ENCODE measurements at places on chromosomes 2 and 18.

GRCh38 chr2:26526589-26526988 is 48.7 kb upstream of the OTOF start:
- DNase-seq = no peak

DNA sequence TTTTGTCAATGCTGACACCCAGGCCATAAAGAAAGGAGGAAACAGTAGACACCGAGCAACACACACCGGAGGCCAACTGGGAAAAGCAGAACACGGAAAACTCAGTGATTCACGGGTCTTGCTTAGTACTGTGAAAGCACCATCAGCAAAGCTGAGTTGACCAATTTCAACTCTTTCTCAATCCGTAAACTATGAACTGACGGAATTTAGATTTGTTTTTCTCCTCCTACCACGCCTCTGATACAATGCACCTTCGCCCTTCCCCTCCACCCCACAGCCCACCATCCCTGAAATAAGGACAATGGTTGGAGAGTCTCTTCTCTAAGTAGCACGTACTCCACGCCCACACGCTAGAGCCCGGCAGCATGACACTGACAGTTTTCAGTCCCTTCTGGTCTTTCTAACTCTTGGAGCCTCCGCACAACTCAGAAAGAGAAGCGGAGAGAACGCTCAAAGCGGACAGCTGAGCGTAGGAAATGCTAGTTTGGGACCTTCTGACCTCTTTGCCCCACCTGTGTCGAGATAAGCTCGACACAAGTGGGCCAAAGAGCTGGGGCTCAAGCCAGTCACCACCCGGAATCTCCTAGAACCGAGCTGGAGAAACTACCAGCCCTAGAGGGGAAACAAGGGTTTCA is 669 bp downstream of the LNPK start:
- peak; percentile 10 for DNase-seq

DNA sequence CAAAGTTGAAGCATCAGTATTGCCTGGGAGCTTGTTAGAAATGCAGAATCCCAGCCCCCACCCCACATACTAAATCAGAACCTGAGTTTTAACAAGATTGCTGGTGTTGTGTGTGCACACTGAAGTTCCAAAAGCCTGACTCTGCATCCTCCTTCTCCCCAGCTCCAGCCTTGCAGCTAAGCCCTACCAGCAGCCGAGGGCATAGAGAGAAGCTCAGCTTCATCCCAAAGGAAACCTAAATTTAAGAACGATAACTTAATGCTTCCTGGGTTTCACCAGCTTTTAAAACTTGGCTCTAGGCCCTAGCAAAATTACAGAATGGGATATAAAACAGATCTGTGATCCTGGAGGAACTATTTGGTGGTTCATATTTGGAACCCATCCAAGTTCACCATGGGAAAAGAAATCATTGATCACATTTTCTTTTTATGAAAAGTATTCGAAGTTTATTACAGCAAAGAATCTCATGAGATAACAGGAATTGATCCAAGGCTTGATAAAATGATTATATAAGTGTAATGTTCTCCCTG is 11.1 kb downstream of the SMYD1 start:
- DNase-seq = no peak

DNA sequence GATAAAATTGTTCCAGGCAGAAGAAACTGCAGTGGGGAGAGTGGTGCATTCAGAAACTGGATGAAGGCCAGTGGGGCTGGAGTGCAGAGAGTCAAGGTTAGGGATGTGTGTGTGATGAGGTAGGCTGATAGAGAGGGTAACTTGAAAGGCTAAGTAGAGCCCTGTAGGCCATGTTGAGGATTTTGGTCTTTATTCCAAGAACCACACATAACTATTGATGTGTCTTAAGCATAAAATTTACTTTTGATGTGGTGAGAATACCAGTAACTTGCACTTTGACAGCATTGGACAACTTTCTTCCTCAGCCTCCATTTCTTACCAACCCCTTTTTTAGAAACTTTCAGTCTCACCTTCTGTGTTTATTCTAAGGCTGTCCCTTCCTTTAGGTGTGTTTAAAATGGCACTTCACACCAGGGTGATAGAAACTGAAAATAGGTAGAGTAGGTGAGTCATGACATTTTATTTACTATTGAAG is 22.6 kb downstream of the MTX2 start:
- DNase-seq = no peak

GRCh38 chr2:232438951-232439757 is 16.8 kb upstream of the ALPI start:
- DNase-seq = no peak

- DNase-seq = no peak
Measured at GRCh38 chr18:941331-941730, 36.7 kb downstream of the ADCYAP1 start.

GRCh38 chr2:30359644-30360167 is 87.3 kb upstream of the LCLAT1 start:
- DNase-seq = no peak

GRCh38 chr18:285817-286216 is 18.0 kb upstream of the THOC1 start:
- DNase-seq = no peak

DNA sequence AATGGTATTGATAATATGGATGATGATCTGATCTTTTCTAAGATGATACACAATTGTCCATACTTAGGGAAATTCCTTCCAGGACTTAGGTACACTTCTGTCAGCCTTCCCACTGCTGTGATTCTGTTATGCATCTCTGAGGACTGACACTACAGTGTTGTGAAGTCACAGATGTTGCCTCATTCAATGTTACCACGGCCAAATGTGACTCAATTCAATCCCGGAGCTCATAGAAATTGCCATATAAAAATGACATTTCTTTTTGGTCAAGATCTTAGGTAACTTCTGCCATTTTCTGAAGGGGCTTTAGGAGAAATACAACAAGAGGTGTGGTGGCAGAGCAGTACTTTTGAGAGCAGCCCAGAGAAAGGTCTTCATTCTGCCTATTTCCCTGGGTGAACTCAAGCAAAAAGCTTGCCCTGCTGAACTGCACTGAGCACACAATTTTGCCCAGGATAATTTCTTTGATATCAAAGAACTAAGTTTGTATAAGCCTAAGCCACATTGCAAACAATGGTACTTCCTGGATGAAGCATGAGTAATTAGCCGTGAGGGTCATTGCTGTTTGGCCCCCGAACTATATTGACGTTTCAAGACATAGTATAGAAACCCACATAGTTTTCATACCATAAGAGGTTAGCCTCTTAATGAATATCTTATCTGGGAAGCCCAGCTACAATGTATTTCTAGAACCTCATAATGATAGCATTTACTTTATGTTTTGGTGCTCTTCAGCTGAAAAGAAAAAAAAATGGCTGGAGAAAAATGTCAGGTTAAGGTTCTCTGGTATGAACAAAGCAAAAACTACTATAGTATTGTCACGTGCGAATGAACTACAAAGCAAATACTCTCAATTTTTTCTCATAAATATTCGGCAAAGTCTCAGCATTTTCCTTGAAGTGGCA is 437.4 kb downstream of the MEIS1 start:
- DNase-seq = no peak

DNA sequence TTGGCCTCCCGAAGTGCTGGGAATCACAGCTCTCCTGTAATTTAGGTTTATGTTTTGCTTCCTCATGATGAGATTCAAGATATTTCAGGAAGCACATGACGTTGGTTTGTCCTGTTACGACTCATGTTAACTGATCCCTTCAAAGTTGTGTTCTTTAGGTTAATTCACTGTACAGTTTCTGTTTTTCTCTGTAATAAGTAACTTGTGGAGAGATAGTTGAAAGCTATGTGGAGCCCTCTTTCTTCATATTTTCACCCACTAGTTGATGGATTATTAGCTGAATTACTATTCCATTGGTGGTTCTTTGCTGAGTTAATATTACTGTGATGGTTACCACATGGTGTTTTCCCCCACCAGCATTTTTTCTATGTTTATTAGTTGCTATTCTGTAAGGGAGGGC is 18.3 kb upstream of the CHCHD5 start:
- no peak for DNase-seq

DNA sequence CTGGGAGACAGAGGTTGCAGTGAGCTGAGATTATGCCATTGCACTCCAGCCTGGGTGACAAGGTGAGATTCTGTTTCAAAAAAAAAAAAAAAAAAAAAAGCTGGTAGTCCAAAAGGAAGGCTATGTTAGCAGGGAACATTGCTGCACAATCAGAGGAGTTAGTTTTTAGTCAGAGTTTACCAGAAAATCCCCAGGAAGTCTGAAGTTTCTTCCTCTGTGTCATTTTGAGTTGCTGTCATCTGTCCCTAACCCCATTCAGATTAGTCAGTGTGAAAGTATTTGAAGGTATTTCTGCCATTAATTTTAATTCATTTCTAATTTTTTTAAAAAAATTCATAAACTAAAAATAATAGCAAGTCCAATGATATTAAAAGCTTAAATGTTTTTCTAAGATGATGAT is 33.5 kb upstream of the CERS6 start:
- no peak for DNase-seq

DNA sequence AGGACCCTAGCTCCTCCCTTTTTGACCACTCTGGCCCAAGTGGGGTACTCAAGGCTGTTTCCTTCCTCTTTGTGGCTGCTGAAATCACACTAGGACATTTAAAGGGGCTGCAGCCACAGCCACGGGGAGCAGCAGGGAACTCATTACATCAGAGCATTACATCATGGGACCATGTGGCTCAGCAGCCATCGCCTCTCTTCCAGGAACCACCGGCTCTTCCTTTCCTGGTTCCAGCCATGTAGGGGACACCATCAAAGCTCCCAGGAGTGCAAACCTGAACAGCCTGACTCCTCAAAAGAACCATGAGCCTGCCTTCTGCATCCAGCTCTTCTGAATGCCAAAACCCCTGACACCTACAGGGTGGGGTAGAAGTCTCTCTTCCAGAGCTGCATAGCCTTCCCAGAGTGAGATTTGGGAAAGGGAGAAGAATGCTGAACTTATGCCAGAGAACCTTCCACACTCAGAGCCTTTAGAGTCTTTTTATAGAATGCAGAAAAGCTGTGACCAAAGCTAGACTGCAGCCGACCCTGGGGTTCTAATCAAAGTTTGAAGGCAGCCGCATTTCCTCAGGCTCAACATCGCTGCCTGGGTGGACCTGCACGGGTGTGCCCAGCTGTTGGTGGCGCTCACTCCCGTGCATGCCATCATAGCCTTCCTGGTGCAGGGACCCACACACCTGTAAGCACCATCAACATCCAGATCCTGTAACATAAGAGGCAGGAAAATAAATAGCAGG is 121.7 kb downstream of the KLHL29 start:
- no peak for DNase-seq

- DNase-seq = no peak
Measured at GRCh38 chr18:21702602-21703001, 2.0 kb downstream of the ABHD3 start.

DNA sequence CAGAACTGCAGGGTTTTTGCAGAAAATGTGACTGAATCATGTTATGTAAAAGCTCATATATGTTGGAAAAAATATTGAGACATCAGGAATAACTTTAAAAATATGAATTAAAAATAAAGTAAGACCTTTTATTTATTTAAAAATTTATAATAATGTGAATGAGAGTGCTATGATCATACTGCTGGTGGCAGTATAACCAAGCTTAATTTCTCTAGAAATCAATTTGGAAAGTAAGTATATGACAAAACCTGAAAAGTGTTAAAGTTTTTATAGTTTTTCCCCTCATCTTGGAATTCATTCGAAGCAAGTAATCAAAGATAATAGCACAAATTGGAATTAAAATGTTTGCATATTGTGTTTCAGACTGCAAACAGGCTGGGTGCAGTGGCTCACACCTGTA is 7.5 kb downstream of the SLC39A10 start:
- DNase-seq = no peak

DNA sequence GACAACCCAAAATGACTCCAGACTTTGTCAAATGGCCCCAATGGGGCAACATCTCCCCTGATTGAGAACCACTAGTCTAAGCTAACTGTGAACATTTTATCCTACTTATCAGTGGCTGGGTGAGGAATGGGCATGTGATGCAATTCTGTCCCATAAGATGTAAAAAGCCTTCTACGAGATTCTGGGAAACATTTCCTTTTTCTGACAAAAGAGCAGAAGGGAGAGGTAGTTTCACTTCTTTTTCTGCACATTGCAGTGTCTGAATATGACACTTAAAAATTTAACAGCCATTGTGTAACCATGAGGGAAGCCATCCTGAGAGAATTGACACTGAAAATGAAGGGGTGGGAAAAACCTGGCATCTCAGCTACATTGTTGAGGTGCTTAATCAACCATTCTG is 17.3 kb upstream of the MARCHF4 start:
- no peak for DNase-seq

GRCh38 chr2:162254236-162254871 is 11.1 kb upstream of the FAP start:
- no peak for DNase-seq

DNA sequence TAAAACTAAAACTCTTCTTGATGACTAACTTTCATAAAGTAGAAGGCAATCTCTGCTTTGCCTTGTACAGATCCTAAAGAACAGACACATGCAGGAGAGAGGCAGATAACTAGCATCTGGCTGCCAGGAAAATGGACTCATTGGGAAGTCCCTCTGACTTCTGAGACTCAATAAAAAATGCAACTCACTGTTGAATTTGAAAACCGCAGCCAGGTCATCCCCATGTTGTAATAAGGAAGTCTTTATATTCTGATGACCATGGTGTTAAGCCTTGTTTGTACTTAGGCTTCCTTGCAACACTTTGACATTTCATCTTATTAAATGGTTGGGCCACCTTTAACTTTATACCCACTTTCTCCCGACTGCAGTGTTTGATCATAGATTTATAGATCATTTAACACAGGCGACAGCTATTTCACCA is 375.1 kb upstream of the KCNH7 start:
- no peak for DNase-seq

DNA sequence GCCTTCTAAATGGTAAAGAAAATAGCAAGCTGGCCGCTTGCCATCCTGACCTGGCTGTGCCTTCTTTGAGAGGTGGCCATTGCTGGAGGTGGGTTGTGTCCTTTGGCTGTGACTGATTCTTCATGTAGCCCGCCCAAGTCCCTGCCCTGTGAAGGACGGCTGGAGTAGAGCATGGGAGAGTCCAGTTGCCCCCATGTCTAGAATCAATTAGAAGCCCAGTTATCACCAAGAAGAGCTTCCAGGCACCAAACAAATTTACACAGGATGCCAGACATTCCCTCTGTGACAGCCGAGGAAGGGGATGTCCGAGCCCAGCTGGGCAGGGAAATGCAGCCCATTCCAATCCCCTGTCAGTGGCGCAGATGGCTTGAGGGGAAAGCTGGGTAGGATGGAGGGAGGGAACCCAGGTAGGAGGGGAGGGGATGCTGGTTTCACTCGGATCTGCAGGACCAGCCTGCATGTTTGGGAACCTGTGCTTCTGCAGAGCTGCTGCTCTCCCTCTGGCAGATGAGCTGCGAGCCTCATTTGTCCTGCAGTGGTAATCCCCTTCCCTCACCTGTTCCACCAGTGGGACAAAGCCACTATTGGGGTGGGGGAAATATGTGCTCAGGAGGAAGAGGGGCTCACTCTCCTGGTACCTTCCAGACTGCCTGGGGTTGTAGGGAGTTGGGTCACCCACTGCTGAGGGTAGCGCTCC is 25.7 kb upstream of the ASB18 start:
- no peak for DNase-seq

- DNase-seq = no peak
Measured at GRCh38 chr2:67571785-67572718, 174.9 kb downstream of the ETAA1 start.

DNA sequence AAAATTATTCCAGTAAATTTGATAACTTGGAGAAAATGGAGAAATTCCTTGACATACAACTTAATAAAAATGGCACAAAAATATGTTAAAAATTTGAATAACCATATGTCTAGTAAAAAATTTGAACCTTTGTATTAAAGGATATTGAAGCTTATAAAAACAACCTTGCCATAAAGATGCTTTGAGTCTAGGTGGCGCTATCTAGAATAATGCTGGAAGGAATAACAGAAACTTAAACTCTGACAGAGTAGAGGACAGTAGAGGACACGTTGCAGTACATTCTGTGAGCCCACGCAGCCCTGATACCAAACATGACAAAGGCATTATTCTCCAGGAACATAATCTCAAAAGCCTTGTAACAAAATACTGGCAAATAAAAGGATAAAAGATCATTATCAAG is 44.7 kb upstream of the ALKAL2 start:
- no peak for DNase-seq

All from frontal cortex (tissue), 4 donors.